ENCODE measurements at places on chromosomes 2 and 18.

GRCh38 chr2:190722835-190723234 lies 74.0 kb downstream of the NAB1 start:
- DNase-seq, result no peak

DNA sequence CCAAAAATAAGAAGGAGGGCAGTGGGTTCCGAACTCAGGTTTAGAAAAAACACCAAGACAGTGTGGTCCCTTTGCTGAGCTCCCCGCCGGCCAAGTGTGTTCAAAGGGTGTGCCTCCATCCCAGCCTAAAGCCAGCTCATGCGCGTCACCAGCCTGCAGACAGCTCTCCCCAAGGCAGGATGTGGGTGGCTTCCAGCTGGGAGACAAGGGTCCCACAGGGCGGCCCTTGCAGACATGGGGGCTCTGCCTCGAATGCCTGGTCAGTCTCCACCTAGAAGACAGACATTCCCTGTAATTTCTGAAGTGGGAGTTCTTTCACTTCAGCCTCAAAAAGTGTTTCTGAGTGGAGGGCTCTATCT lies 135.8 kb upstream of the GPC1 start:
- DNase-seq, result no peak

DNA sequence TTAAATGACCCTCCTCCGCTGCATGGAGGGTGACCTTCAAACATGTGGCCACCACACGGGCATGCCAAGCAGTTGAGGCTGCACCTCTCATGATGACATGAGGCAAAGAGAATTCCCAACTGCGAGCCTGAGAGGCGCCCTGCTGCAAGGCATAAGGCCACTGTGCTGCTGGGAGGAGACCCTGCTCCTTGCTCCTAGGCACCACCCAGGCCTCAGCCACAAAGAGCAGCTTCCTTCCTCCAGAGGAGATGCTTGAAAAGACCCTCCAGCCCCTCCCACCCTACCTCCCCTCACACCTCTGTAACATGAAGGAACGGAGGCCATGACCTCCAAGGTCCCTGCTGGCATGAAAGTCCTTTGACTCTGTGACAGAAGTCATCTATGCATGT lies 11.4 kb downstream of the CHST10 start:
- DNase-seq, result no peak

GRCh38 chr2:48248251-48248933 lies 281.6 kb upstream of the STON1 start:
- peak; percentile 74 for DNase-seq

GRCh38 chr2:14126846-14127245 lies 505.7 kb upstream of the LRATD1 start:
- DNase-seq, result no peak

GRCh38 chr2:169965495-169965894 lies 138.2 kb downstream of the UBR3 start:
- DNase-seq, result no peak

DNA sequence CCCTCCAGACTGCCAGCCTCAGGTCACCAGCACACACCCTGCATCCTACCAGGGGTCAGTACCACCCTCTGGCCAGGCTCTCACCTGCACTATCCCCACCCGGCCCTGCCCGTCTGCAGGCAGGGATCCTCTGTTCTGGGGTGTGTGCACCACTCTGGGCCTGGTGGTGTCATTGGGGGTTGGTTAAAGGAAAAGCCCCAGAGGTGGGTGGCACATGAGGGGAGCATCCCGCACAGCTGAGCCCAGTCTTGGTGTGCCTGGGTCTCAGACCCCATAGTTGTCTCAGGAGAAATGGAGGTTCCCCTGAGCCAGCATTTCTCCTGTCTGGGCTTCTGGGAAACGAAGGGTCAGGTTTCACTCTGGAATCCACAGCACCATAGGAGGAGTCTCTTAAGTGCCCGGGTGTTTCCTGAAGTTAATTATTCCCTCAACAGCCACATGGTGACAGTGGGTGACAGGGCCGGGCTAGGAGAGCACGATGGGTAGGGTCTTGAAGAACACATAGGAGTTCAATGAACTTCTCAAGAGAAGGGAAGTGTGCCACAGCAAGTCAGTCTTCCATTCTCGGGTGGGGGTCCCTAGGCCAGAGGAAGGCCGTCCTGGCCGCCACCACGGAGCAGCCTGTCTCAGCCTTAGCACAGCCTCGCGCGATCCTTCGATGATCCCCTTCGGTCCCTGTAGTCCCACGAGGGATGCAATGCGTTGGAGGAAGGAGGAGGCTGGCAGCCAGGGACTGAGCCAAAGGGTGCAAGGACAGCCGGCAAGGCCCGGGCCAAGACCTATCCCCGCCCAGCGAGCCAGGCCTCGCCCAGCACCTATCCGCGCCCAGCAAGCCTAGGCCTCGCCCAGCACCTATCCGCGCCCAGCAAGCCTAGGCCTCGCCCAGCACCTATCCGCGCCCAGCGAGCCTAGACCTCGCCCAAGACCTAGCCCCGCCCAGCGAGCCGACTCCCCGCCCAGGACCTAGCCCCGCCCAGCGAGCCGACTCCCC lies 1.1 kb upstream of the FARP2 start:
- peak; percentile 51 for DNase-seq

- DNase-seq, result peak; percentile 24
These were observed 69.8 kb upstream of the EPB41L5 start for GRCh38 chr2:119943058-119943457.

DNA sequence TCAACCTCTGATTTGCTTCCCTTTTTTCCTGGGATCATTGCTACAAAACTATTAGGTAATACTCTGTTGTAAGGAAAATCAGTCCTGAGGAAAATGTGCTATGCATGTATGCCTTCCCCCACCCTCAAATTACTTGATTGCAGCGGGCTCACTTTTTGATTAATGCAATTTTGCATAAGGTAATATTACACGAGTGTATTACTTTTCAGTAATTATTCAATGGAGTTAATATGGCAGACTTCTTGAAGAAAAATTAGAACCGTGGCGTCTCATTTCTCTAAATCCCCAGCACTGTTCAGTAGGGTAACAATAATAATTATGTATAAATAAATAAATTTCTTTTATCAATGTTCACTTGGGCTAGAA lies 527.6 kb upstream of the FANCL start:
- no peak for DNase-seq

GRCh38 chr18:48328473-48329210 lies 80.5 kb downstream of the ZBTB7C start:
- DNase-seq, result no peak

GRCh38 chr2:132279344-132279743 lies 117.6 kb upstream of the ANKRD30BL start:
- no peak for DNase-seq

GRCh38 chr18:12421732-12422131 lies 14.0 kb downstream of the PRELID3A start:
- DNase-seq, result no peak

DNA sequence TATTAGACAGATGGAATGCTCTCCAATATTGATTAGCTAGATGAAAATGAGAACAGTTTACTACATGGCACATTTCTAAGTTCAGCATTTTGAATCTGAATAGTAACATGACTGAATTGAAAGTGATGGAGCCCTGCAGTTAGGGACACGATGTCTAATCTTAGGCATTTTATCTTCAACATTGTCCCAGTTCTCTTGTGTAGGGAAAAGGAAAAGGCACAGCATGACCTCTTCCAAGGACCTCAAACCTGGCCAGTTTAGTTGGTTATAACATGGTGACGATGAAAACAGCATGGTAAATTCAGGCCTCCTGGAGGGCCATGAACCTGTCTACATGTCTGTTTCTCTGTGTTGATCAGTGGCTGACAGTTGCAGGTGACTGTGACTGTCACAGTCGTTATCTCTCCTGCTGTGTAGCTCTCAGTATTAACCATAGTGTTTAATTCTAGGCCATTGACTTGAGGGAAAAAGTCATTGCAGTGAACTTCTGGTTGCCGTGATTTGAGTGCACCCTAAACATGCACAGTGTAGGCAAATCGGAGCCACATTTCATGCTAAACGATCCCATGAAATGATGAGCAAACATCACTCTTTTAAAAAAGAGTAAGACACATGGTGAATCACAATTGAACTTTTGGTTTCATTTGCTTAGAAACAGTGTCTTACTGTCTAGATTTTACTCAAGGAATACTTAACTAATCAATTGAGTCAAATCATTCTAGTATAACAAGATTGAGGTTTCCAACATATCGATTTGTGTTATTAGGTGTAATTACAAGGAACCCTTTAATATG lies 129.7 kb downstream of the PHLPP1 start:
- no peak for DNase-seq

DNA sequence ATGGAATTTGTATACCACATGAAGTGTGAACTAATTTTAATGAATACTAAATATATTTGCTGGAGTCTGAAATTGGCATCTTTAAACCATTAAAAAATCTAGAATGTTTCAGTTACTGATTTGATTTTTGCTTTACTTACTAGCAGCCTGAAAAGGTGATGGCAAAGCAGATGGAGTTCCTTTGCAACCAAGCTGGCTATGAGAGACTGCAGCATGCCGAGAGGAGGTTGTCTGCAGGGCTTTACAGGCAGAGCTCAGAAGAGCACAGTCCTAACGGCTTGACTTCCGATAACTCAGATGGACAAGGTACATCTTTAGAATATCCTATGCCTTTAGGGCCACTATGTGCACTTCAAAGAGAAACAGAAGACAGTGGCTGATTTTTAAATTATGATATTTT lies 36.5 kb downstream of the NAB1 start:
- peak; percentile 2 for DNase-seq

DNA sequence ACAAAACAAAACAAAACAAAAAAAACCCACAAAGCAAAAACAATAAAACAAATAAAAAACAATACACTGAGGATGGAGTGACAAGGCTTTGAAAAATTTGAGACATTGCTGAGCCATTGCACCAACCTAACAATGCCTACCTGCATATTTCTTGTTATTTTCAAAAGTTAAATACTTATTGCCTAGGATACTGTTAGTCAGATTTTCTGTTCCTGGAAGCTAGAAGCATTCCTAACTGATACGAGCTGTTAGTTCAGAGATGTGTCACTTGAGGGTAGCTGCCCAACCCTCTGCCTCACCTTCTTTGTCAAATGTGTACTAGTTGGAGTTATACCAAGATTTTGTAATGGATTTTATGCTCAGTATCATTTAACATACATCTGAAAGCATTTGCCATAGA lies 187.2 kb downstream of the TXNL1 start:
- DNase-seq, result no peak

DNA sequence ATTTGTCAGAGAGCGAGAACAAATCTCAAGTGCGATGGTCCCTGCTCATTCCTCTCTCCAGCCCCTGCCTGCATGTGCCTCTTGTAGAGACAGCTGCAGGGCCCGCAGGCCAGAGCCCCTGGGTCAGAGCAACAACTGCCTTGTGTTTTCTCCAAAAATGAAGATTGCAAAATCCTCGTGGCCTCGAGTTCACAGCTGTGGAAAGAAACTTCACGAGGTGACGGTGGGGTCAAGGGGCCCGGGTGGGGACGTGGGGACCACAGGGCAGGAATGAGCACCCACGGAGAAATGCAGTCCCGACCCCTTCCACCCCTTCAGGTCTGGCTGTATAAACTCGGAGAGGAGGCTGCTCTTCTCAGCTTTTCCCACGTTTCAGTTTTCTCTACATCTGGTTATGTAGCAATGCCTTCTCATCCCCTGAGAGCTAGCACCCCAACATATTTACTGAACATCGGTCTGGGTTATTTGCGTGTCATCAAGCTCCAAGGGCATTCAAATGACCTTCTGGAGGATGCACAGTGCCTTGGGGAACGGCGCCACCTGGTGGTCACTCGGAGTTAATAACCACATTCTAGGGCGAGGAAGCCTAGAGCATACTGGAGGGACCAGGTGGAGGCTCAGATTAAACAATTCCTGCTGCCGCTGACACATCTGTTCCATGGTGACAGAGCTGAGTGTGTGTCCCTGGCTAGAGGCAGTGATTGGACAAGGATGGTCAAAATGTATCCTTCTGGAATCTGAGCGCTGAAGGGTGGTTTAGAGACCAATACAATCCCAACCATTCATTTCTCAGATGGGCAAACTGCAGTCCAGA lies 91.4 kb upstream of the CYRIA start:
- peak; percentile 95 for DNase-seq

DNA sequence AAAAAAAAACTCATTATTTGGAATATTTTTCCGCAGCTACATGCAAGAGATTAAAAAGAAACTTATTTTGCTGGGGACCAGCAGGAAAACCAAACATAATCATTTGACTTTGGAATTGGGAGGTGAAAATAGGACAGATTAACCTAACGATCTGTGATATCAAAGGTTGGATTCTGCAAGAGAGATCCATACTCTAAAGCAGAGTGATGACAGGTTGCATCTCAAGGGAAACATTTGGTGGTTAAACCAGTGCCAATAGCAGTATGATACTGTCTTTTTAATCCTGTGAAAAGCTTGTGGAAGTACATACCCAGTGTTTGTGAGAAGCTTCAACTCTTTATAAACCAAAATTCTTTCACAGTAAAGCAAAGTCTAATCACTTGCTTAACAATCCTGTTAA lies 5.3 kb upstream of the IKZF2 start:
- no peak for DNase-seq

GRCh38 chr2:37357069-37357468 lies 12.6 kb downstream of the QPCT start:
- DNase-seq, result no peak

DNA sequence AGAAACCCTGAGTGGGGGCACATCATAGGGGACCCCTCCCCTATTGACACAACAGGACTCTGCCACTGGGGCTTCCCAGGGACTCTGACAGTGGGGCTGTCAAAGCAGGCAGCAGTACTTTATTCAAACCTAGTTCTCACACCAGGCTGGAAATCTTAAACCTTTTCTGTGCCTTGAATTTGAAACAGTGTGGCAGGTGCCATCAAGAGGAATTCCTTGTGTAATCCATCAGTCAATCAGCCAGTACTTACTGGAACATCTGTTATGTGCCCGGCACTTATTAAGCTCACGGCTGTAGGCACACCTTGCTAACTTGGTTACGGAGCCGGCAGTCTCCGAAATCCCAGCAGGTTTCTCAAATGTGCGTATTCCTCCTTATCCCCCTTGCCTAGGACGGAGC lies 12.0 kb downstream of the GLI2 start:
- DNase-seq, result peak; percentile 91

GRCh38 chr18:24014062-24014985 lies at the start of gene TTC39C:
TTC39C (plus strand) TSS chr18:24014754; CDS start chr18:24014872, 118 bp downstream.
- peak; percentile 21 for DNase-seq

GRCh38 chr2:106140913-106141312 lies 53.2 kb downstream of the UXS1 start:
- DNase-seq, result no peak

- DNase-seq, result peak; percentile 14
These were observed 921 bp downstream of the VAPA start for GRCh38 chr18:9914584-9915290.

DNA sequence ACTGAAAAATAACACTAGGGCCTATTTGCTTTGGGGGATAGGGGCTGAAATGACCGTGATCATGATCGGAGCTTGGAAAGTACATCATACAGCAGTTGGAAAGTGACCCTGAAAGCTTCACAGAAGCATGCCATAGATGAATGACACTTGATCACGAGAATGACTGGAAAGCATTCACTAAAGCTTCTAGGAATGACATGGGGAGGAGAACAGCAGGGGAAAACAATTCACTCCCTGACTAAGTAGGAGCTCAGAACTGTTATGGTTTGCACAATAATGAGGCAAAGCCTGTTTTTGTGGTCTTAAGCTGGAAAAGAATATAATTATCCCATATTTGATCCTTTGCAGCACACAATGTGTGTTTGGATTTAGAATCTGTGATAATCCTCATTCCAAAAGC lies 237.5 kb downstream of the NOL4 start:
- no peak for DNase-seq

GRCh38 chr2:142536966-142537365 lies 340.5 kb upstream of the KYNU start:
- no peak for DNase-seq

GRCh38 chr18:61803393-61803792 lies 89.4 kb downstream of the RNF152 start:
- DNase-seq, result no peak

- no peak for DNase-seq
These were observed 54.0 kb downstream of the IWS1 start for GRCh38 chr2:127472268-127472667.
